Central memory CD8-positive, alpha-beta T cell (primary cell): ENCODE measurements at places on chromosomes 12 and 14.

- no peak overlapping the region for H3K27ac ChIP-seq
- H3K27me3 ChIP-seq: no peaks in the 10 kb centered on the region
- DNase-seq: no peak
These were observed 24.1 kb downstream of the DUSP16 start for GRCh38 chr12:12538535-12538934.

- H3K4me1 ChIP-seq: peaks cover 27% of the 10 kb centered on the region
- no peak for DNase-seq
- H3K4me3 ChIP-seq: no peak overlapping the region
- H3K27ac ChIP-seq: peak overlapping the region; percentile 32
These were observed 183.5 kb upstream of the PLEKHG7 start for GRCh38 chr12:92519284-92519683.

GRCh38 chr12:9347328-9348127 lies 139.3 kb upstream of the PZP start:
- peaks cover 43% of the 10 kb centered on the region for H3K4me1 ChIP-seq
- H3K4me3 ChIP-seq: no peak overlapping the region
- H3K27me3 ChIP-seq: no peaks in the 10 kb centered on the region
- no peak overlapping the region for H3K27ac ChIP-seq
- H3K36me3 ChIP-seq: no peaks in the 10 kb centered on the region

DNA sequence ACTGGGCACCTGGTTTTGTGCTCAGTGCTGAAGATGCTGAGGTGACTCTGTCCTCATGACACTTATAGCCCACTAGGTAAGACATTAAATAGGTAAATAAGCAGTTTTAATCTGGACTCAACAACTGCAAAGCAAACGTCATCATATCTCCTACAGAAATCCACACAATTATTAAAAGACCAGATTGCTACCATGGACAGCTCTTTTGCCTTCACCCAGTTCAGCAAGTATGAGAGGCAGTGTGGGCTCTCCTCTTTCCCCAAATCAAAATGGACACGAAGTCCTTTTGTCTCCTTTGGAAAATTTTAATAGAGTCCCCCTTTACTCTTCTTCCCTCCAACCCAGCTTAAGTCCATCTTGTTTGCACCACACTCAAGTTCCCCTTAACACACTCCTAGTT lies 171.1 kb downstream of the RPAP3 start:
- H3K36me3 ChIP-seq: peaks cover 2% of the 10 kb centered on the region
- no peak for DNase-seq
- H3K4me3 ChIP-seq: no peak overlapping the region
- no peak overlapping the region for H3K27ac ChIP-seq
- H3K27me3 ChIP-seq: peaks cover 77% of the 10 kb centered on the region

DNA sequence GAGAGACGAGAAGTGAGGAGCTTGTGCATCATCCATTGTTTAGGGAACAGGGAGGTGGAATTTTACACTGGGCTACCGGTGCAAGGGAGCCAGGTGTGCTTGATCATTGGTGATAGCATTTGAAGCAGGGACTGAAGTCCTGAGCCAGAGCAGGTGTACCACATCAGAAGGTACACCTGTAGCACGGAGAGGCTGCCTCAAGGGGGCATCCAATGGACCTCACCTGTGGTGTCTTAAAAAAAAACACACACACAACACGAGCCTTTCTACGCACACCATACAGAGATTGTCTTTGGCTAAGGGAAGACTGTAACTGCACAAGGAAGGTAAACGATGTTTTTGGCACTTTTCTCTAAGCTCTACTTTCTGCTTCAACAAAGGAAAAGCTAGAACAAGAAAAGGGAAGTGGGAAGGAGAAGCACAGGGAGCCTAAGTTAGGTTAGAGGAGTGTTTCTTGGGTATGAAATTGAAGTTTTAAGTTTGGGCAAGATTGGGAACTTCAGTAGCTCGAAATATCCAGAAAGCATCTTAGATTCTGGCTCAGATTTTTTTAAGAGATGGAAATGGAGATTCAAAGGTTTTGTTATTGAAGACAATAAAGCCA lies 334.3 kb upstream of the FBXO33 start:
- H3K4me1 ChIP-seq: peaks cover 6% of the 10 kb centered on the region
- no peak for DNase-seq
- H3K4me3 ChIP-seq: no peak overlapping the region
- no peaks in the 10 kb centered on the region for H3K27me3 ChIP-seq

DNA sequence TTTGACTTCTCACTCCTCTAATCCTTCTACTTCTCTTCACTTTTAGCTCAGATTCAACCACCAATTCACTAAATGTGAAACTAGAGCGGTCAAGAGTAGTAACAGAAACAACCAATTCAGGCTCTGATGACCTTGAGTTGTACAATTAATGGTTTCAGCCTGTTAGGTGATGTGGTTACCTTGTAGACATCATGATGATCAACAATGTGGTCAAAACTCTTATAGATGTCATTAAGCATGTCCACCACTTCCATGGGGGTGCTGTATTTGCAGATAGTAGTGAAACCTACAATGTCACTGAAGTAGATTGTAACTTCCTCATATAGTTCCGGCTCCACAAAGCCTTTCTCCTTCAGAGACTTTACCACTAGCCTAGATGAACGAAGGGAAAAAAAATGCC lies 54.1 kb upstream of the PLBD1 start:
- peaks cover 60% of the 10 kb centered on the region for H3K27me3 ChIP-seq
- H3K36me3 ChIP-seq: peaks cover 2% of the 10 kb centered on the region
- no peak overlapping the region for H3K4me3 ChIP-seq

GRCh38 chr14:51211149-51211548 lies 28.9 kb upstream of the TMX1 start:
- no peak for DNase-seq
- H3K4me1 ChIP-seq: no peaks in the 10 kb centered on the region
- H3K4me3 ChIP-seq: no peak overlapping the region
- H3K36me3 ChIP-seq: no peaks in the 10 kb centered on the region
- no peak overlapping the region for H3K27ac ChIP-seq
- peaks cover 26% of the 10 kb centered on the region for H3K27me3 ChIP-seq

DNA sequence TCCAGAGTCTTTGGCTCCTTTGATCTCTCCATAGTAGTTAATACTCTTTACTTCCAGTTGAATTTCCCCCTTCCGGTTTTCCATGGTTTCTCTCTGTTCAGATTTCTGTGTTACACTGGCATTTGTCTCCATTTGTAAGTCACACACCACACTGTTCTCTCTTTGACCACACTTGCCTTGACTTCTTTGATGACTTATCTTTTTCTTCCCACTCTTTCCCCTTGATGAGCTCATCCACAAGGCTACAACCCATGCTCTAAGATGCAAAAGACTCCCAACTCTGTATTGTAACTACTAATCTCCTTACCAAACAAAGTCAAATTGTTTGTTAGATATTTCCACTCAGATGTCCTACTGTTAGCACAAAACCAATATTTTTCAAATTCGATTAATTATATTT lies 242.7 kb upstream of the E2F7 start:
- no peak overlapping the region for H3K4me3 ChIP-seq
- no peak for DNase-seq
- no peaks in the 10 kb centered on the region for H3K36me3 ChIP-seq

DNA sequence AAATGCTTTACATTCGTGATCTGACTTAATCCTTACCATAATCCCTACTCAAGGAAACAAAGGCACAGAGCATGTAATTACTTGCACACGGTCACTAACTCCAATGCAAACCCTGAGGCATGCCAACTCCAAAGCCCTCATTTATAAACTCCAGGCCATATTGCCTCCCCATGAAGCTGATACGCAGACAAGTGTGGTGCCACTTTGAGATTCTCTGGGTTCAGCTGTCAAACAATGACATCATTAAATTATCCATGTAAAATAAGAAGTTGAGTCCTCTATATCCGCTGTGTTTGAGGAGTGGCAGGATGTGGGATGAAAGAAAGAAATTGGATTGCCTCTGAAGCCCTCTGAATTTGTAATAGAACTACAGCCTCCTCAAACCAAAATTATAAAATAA lies 62.8 kb downstream of the ANO4 start:
- no peaks in the 10 kb centered on the region for H3K27me3 ChIP-seq
- no peak overlapping the region for H3K4me3 ChIP-seq
- H3K27ac ChIP-seq: no peak overlapping the region

GRCh38 chr14:63867933-63868921 lies 15.4 kb downstream of the SYNE2 start:
- H3K27ac ChIP-seq: peak overlapping the region; percentile 90
- peaks cover 63% of the 10 kb centered on the region for H3K4me1 ChIP-seq
- H3K27me3 ChIP-seq: no peaks in the 10 kb centered on the region
- no peak for DNase-seq

GRCh38 chr12:19819231-19819630 lies 379.9 kb downstream of the AEBP2 start:
- no peak for DNase-seq
- no peaks in the 10 kb centered on the region for H3K4me1 ChIP-seq
- no peaks in the 10 kb centered on the region for H3K36me3 ChIP-seq
- H3K4me3 ChIP-seq: no peak overlapping the region
- H3K27me3 ChIP-seq: peaks cover 15% of the 10 kb centered on the region
- no peak overlapping the region for H3K27ac ChIP-seq
